Peyer's patch (tissue), 4 donors: ENCODE measurements at places on chromosomes 6 and 20.

- DNase-seq, result no peak
Measured at GRCh38 chr20:13855613-13856012, 70.8 kb downstream of the NDUFAF5 start.

DNA sequence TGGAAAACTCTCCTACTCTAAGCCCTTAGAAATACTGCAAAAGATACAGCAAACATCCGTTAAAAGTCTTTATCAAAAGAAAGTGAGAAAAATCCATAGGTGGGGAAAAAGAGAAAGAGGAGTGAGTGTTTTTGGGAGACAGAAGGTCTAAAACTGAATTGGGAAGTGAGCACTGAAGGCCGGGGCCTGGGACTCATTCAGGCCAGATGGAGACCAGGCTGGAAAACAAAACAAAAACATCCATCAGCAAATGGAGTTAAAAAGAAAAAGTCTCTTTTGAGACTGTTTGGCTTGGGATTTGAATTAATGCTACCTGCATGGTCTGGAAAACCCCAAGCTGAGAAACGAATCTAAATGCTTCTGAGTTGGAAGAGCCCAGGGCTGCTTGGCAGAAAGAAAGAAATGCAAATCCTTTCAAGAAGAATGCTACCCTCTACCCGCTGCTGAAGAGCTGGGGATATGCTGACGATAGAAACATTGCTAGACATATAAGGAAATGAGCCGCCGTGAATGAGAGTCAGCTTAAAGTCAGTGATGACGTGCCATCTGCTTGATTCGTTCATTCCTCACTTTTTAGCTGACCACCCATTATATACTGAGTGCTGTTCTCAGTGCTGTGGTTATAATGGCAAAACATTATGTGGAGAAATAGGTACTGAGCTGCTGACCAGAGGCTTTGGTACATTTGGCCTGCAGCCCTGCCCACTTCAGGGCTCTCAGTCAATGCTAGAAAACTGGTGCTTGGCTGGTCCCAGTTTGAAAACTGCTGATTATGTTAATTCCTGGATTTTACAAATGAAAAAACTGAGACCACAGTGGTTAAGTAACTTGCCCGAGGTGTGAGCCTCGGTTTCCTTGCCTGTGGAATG, 28.0 kb upstream of the TULP4 start:
- no peak for DNase-seq

DNA sequence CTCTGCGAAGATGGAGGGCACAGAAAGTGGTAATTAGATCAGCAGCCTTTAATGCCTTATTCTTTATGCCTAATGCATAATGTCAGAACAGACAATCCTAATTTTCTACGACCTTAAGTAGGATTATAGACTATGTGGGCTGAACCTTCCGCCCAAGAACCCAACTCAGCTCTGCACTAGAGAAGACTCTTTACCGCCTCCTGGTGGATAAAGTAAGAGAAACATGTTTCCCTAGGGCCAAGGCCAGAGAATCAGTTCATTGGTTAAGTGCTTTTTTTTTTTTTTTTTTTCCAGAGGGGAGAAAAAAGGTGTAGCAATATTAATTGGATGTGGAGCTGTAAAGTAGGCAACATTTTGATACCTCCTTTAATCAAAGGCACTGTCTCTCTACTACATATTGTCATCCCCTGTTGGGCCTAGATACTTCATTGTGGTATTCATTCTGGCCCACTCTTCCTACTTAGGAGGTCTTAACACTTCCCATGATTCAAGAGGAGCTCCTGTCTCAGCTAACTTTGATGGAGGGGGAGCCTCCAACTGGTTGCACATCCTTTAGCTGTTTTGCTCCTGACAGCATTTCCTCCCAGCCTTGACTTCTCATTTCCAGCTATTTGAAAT, 124.9 kb upstream of the NRN1 start:
- no peak for DNase-seq

DNA sequence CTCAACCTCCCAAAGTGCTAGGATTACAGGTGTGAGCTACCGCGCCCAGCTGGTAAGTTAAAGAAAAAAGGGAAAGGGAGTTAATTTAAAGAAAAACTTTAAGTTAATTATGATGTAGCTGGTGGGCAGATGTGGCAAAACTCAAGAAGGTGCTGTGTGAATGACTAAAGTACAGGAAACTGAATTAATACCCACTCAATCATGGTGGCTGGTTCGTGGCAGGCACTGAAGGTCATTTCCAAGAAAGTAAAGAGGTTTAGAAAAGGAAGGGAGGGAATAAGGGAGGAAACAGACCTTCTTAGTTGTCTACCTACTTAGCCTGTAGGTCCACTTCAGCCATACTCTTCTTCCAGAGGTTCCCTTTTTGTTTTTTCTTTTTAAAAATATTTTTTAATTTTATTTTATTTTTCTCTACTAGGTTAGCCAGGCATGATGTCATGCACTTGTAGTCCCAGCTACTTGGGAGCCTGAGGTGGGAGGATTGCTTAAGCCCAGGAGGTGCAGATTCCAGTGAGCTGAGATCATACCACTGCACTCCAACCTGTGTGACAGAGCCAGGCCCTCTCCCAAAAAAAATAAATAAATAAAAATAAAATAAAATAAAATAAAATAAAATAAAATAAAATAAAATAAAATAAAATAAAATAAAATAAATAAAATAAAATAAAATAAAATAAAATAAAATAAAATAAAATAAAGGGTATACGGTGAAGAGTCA, 11.9 kb upstream of the TGM3 start:
- DNase-seq, result no peak

- DNase-seq, result peak; percentile 54
Measured at GRCh38 chr20:48822879-48823385, 4.9 kb downstream of the PREX1 start.

DNA sequence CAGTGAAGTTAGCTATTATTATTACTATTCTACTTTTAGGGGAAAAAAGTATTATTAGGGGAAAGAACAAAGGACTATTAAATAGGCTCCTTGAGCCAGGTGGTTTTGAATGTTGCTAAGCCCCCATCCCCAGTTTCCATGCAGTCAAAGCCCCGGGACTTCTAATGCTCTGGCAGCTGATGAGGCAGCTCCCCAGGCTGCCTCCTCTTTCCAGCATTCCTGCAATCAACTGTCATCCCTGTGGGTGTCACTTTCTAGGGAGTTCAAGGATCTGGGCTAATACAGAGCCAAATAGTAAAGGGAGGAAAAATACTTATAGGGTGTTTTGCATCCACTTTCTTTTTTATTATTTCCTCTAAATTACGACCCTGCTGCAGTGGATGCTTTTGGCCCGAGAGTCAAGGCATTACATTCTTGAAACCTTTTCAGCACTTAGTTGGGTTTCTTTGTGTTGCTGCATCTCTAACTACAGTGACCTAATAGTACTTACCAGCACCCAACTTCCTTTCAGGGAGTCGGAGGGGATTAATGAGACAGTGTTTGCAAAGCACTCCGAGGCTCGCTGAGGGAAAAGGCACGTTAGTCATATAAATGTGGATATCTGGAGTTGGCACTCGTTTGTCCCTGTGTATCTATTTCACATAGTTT, 303.9 kb upstream of the MAP3K7 start:
- DNase-seq, result no peak

GRCh38 chr20:22464312-22465003, 119.9 kb downstream of the FOXA2 start:
- DNase-seq, result no peak

DNA sequence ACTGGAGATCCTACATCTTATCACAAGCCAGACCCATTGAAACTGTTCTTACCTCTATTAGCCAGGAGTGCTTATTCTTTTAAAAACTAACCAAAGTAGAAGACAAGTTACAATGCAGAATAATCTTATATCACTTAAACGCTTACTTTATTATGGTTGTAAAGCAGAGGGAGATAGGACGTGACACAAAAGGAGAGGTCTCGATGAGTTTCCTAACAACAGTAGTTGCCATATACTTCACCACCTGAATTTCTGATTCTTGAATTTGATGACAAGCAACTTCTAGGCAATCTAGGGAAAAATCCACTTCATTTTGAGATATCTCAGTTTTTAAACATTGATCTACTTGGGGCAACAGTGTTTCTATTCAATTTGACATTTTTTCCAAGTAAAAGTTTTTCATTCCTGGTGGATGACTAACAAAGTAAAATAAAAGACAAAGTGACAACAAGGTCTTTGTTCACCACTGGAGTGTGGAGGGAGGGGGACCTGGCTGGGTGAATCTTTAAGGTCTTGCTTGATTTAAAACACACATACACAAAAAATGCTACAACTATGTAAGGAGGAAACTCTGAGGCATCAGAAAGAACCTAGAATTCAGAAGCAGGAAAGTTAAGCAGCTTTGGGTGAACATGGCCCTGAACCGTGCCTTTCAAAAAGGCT, 110.9 kb downstream of the SMLR1 start:
- DNase-seq, result no peak

DNA sequence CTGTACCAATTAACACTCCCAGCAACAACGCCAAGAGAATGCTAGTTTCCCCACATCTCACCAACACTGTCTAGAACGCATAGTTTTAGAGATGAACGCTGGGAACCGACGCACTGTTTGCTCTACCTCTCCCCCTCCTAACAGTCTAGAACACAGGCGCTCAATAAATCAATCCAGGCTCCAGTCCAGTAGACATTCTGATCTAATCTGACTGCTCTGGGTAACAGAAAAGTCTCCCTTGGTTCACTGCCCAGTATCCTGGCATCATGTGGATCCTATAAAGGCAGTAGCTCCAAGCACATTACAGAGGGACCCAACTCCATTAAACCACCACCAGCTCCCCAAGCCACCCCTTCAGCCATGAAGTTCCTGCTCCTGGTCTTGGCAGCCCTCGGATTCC, at the start of gene DEFB132:
Gene DEFB132, plus strand, starts transcription at position 306 of the 400 bp plus-strand sequence. Its CDS starts 55 bp downstream, at position 361.
- DNase-seq, result no peak

- no peak for DNase-seq
Measured at GRCh38 chr20:4108495-4109306, 93.3 kb upstream of the RNF24 start.

- no peak for DNase-seq
Measured at GRCh38 chr20:53937339-53937741, 133.1 kb downstream of the BCAS1 start.

GRCh38 chr6:154157706-154158105, 118.7 kb downstream of the OPRM1 start:
- DNase-seq, result no peak

DNA sequence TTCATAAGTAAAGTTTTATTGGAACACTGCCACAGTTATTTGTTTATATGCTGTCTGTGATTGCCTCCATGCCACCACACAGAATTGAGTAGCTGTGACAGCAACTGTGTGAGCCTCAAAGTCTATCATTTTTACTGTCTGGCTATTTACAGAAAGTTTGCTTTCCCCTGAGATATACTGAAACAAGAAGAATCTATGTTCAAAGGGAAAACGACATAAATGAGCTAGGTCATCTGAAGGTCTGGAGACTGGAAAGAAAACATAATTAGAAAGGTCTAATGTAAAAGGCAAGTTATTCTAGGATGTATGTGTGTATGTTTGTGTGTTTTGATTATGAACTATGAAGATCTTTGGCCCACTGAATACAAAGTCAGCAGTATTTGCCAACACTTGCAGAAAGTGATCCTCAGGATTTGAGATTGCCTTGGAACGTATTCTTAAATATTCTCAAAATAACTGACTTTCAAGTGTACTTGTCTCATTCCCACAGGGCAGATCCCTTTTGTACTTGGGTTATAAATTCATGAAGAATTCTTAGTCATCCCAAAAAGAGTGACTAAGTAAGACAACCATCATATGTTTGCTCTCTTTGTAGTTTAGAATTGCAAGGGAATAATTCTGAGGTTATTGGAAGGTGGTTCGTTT, 677.7 kb downstream of the DOK5 start:
- DNase-seq, result no peak

DNA sequence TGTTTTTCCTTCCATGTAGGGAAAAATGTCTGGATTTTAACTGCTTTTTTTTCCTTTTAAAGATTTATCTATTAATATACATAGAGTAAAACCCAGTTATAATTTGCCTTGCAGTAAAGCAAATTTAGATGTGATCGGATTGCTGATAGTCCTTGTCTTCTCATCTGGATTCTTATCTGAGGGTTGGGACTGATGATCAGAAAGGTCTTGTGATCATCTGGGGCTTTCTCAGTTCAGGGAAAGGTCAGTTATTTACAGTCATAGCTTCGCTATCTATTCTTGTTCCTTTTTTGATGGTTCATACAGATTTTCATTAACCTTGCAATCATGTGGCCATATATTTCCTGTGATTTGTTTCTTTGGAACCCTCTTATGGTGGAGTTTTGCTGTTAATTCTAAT, 63.8 kb upstream of the CLDN20 start:
- DNase-seq, result no peak

DNA sequence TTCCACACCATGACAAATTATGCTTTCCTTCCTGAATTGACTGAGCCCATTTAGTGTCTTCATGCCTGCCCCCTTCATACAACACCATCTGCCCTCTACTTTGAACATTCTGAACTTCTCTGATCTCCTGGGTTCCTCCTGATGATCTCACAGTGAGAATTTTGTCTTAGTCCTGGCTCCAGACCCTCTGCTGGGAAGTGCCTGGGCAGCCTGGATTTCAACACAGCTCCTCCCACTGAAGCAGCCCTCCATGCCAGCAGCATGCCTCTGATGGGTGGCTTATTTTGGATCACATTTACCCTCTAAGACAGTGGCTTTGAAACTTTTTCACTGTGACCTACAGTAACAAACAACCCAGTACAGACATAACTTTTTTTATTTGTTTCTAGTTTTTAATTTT, 41.5 kb downstream of the DSE start:
- no peak for DNase-seq

DNA sequence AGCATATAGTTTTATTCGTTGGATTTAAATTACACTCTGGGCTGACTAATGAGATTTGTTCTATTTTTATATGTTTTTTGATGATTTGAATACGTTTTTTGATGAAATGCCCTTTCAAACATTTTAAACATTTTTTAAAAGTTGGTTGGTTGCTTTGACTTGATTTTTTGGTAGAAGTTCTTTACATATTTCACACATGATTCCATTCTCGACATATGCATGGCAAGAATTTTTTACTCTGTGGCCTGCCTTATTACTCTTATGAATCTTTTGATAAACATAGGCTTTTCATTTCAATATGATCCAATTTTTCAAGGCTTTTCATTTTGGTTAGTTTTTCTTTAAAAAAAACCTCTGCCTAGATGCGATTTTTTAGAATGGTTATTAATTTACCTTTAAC, 617.0 kb downstream of the RNF144B start:
- no peak for DNase-seq

GRCh38 chr20:16917636-16918035, 169.5 kb downstream of the OTOR start:
- no peak for DNase-seq

- no peak for DNase-seq
Measured at GRCh38 chr6:158332237-158332636, 20.0 kb downstream of the TULP4 start.

DNA sequence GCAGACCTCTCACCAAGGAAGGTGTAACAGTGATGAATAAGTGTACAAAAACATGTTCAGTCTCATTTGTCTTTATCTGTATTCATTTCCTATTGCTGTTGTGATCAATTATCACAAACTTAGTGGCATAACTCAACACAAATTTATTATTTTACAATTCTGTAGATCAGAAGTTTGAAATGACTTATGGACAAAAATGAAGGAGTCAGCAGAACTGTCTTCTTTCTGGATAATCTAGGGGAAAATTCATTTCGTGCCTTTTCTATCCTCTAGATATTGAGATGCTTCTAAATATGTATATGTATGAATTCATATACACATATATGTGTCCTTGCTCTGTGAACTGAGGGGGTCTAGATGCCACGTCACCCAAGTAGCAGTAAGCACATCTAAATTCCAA, 663.1 kb upstream of the MARCKS start:
- DNase-seq, result no peak

GRCh38 chr6:113365191-113365590, 492.0 kb upstream of the MARCKS start:
- no peak for DNase-seq
